ENCODE measurements at places on chromosomes 6 and 20.

DNA sequence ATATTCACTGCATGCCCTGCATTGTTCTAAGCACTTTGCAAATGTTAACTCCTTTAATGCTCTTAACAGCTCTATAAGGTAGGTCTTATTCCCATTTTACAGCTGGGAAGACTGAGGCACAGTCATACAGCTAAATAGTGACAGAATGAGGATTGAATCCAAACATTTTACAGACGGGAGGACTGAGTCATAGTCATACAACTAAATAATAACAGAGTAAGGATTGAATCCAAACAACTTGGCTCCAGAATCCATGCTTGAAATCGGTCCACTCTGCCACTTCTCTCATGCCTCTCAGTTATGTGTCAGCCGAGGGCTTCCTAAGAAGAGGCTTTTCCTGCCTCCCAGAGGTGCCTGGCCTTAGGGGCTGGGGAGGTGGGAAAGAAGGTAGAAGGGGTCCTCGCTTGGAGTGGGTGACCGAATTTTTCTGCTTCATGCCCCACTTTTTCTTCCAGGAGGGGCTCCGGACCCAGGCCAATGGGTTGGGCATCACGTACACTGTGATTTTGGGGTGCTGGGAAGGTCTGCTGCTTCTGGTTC lies 137.4 kb upstream of the RNF24 start:
- no peak for DNase-seq

DNA sequence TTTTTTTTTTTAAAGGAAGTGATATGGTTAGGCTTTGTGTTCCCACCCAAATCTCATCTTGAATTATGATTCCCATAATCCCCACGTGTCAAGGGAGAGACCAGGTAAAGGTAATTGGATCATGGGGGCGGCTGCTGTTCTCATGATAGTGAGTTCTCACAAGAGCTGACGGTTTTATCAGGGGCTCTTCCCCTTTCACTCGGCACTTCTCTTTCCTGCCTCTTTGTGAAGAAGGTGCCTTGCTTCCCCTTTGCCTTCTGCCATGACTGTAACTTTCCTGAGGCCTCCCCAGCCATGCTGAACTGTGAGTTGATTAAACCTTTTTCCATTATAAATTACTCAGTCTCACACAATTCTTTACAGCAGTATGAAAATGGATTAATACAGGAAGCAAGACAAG lies 64.3 kb downstream of the ZFP64 start:
- DNase-seq, result no peak

- DNase-seq, result no peak
These were observed 91.0 kb downstream of the NCR2 start for GRCh38 chr6:41426438-41426851.

DNA sequence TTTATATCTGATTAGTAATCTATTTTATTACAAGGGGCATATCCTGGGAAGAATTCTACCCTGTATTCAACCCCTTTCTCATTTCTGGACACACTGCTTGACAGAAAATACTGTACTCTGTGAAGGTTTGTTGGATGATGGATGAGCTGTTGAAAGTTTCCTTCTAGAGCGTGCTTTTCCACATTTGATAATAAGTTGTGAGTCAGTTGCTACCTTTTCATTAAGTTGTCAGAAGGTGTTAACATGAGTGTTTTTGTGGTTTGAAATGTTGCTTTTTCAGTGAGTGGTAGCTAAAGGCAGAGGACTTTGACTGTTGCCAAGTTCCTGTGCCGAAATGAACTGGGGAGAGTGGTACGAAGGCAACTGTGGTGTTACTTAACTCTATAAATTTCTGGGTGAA lies 3.9 kb upstream of the ECI2 start:
- DNase-seq, result no peak

GRCh38 chr6:76837564-76837963 lies 625.7 kb downstream of the HTR1B start:
- DNase-seq, result no peak

GRCh38 chr20:49914310-49915117 lies 815 bp downstream of the SPATA2 start:
- DNase-seq, result no peak

DNA sequence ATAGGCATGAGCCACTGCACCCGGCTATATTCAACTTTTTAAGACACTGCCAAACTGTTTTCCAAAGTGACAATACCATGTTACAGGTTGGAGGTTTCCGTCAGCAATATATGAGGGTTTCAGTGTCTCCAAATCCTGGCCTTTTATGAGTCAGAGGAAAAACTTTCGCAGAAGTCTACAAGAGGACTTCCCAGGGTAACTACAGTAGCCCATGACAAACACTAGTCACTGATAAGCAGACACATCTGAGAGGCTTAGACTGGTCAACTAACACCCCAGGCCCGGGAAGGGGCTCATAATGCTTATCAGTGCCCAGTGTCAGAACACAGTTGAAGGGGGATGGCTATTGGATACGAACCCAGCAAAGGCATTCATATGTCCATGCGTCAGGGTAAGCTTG lies 85.4 kb downstream of the SOX4 start:
- DNase-seq, result no peak

Data from activated CD4-positive, alpha-beta T cell treated with anti-CD3 and anti-CD28 coated beads for 1 hour (primary cell).